ENCODE measurements at places on chromosomes 4 and X. TPM values are rescaled to one million over a fixed set of nuclear protein-coding genes. Genes with fewer than 3 reads are reported as not detected.

DNA sequence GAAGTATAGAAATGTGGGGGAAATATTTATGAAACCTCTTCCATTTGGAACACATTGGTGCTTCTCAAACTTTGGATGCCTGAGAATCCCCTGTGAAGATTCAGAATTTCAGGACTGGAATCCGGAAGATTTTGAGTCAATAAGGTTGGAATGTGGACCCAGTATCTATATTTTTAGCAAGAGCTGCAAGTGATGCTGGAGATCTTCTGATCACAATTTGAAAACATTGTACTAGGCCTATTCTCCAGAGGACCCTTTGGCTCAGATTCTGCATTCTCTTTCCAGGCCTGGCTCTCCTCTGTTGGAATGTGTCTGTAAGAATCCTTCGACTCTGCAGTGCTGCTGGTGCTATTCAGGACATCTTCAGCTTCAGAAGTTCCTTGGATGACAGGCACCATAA is 2.4 kb upstream of the PKD2 start:
- no peak for DNase-seq

DNA sequence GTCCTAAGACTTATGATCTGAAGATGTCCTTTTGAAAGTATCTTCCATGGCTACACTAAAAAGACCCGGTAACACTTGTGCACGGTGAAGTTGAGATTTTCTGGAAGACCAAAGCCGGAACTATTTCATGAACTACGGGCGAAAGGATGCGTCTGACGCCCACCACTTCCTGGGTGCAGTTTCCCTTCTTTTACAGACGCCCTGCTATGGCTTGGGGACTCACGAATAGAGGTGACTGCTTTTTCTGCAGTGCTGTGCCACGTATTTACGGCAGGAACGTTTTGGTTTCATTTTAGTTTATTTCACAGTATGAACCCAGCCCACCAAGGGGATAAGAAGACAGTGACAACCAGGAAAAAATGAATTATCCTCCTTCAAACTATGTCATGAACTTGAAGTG is 180.4 kb downstream of the AFAP1 start:
- no peak for DNase-seq

DNA sequence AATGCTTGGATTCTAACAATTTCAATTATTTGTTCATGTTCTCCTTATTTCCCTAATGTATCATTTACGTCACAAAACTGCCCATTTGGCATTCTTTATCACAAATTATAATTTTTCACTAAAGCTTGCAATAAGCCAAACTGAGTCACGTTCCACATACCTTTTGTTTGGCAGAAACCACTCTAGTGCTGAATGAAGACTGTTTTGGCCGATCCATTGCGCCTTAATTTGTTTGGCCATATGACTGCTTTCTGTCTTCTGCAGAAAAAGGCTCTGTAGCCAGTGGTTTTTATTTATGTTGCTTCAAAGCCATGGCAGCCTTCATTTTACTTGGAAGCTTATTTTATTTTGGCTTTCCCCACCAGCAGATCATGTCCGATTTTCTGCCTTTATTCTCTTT is 184.4 kb upstream of the HAND2 start:
- DNase-seq = no peak

- no peak for DNase-seq
Observed at GRCh38 chr4:108493596-108493931, 126.8 kb upstream of the RPL34 start.

DNA sequence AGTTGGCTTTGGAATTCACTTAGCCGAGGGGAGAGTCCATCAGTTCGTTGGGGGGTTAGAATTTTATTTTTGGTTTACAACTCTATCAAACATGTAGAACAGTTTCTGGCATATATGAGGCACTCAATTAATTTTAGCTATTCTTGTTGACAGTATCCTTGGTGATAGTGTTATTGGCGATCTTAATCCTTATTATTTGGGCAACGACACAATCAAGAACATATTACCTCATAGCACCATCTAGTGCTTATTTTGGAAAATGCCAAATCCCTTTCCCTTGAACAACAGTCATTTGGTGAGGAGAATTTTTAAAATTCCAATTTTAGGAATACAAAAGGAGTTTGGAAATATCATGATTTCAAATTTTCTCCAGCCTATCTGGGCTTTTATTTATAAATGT is 17.9 kb upstream of the PGRMC1 start:
- no peak for DNase-seq

GRCh38 chr4:183096276-183096965 is 2.6 kb upstream of the WWC2 start:
- no peak for DNase-seq

The AWAT2 gene
- total RNA-seq = not detected

The FAT4 gene
- total RNA-seq = 4.5 TPM

GRCh38 chr4:104596189-104596588 is 101.5 kb upstream of the CXXC4 start:
- DNase-seq = no peak

- DNase-seq = no peak
Observed at GRCh38 chr4:123200051-123200940, 196.3 kb upstream of the SPRY1 start.

- DNase-seq = no peak
Observed at GRCh38 chr4:119116925-119117900, 18.4 kb upstream of the MYOZ2 start.

The MAGEB16 gene
- total RNA-seq = not detected

The GRIA3 gene
- not detected for total RNA-seq

DNA sequence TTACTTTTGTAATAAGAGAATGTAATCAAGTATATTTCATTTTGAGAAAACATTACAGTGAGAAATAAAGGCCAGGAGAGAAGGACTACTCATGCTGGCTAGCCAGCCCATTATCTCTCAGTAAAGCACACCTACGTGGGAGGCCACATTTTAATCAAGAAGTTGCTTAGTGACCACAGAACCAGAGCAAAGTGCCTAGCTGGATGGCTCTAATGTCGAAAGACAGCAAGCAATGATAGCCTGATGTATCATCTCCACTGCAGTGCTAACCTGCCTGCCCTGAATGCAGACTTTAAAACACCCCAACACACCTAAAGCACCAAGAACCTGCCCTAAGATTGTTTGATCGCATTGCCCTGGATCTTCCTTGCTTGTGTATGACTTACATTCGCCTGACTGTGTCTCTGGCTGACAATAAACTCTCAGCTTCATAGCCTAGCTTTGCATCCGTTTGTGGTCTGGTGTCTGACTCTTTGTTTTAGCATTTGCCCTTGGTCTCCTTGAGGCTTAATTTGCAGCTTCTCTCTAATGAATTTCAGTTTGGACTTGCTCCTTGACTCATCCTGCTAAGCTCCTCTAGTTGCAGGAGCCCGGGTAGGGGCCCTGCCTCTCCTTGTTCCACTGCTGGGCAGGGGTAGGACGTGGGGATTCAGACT is 31.4 kb upstream of the SOWAHD start:
- DNase-seq = no peak

Measured in PC-9 (cell line).